Esophagus mucosa (tissue), 1 donor: ENCODE measurements at places on chromosomes 7 and 10. TPM values are rescaled to one million over a fixed set of nuclear protein-coding genes. Genes with fewer than 3 reads are reported as not detected.

DNA sequence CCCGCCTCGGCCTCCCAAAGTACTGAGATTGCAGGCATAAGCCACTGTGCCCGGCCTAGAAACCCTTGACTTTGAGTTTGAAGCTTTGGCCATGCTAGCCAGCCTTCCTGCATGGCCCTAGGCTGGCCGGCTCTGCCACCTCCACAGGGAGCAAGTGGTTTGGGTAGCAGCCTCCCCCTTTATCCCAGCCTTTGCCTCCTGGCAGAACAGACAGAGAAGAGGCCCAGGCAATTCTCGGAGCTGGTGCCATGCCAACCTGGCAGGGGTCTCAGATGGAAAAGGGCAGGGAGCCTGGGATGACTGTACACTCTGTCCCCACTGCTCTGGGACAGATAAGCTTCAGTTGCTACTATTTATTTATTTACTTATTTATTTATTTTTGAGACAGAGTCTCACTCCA is 39.4 kb downstream of the SRRM3 start:
- ATAC-seq: no peak

DNA sequence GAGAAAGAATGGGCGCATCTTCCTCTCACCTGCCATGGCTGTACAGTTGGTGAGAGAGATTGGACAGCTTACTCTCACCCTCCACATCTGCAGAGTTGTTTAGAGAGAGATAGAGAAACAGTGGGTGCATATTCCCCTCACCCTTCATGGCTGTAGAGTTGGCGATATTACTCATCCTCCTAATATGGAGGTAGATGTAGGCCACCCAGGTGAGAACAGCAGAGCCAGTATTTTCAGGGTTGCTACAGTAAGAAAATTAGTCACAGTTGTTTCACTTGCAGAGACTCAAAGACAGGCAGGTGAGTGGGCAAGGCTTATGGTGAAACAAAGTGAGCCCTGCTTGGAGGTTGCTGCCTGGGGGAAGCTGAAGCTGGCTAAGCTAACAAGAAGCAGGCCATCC is 65.0 kb upstream of the PFKP start:
- no peak for ATAC-seq

DNA sequence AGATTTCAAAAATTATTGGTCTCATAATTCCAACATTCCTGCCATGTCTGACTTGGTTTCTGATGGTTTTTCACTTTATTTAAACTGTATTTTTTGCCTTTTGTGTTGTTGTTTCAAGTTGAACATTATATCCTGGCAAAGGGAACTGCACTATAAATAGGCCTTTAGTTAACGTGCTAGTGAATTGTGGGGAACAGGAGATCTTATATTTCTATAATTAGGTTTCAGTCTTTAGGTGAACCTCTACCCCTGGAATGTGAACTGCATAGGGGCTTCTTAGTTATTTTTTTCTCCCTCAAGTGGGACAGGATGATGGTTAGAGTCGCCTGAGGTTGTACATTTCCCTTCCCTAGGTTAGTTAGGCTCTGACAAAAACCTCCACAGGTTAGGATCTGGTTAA is 128.6 kb downstream of the MLLT10 start:
- ATAC-seq: no peak

The CNNM1 gene
- 0.36 TPM for total RNA-seq

DNA sequence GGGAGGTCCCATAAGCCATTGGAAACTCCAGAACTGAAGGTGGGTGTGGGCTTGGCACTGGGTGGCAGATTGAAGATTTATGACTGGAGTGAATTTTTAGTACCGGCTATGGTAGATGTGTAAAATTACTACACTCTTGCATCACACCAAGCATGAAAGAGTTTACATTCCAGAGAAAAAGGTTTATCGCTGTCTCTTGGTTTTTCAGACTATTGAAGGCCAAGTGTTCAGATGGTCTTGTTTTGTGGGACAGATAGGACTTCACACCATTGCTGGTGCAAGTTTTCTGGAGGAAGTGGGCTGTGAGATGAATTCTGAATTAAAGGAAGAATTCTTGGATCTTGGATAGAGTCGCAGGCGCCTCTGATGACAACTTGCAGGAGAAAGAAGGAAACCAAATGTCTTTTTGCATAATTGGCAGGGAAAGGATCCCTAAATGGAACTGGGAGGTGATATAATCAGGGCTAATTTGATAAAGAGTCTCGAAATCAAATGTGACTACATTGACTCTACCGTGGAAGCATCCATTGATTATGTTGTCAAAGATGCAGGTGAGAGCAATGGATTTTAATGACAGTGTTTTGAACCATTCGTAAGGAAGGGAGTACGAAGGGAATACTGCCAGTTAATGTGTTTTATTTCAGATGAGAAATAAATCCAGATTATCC is 14.2 kb upstream of the NMT2 start:
- no peak for ATAC-seq

The MKI67 gene
- total RNA-seq: 51.7 TPM

GRCh38 chr10:59273445-59273844 is 88.9 kb downstream of the FAM13C start:
- ATAC-seq: no peak

The SSC4D gene
- total RNA-seq: 0.92 TPM

DNA sequence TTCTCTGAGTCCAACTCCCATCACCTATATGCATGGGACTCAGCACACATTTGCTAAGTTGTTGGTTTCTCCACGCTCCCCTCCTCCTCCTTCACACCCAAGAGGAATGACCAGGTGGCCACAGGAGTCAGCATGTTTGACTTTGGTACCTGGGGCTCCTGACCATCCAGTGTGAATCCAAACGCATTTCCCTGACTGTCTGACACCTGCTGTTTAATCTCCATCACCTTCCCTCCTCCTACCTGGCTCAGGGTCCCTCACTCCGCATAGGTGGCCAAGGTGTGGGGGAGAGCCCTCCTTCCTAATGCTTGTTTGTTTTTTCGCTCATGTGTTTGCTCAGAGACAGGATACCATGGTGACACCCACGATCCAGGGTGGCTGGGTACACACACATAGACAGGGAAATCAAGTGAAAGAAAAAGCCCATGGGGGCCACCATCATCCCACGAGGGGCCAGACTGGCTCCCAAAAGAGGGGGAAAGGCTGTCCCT is 194.9 kb downstream of the KCNMA1 start:
- no peak for ATAC-seq

- ATAC-seq: no peak
Measured at GRCh38 chr10:31760674-31761081, 168.0 kb downstream of the ARHGAP12 start.

- no peak for ATAC-seq
Measured at GRCh38 chr10:12566161-12567115, 217.1 kb downstream of the CAMK1D start.

The LSM8 gene
- total RNA-seq: 17.3 TPM

- no peak for ATAC-seq
Measured at GRCh38 chr7:4167385-4167910, 514.6 kb upstream of the FOXK1 start.
